A549 treated with Mapracorat at 1 μM for 4 hours (cell line): ENCODE measurements at places on chromosomes 4 and X. TPM values are rescaled to one million over a fixed set of nuclear protein-coding genes. Genes with fewer than 3 reads are reported as not detected.

Gene NPFFR2
- not detected in 5 replicates for total RNA-seq

Gene STK26
- 8.0 to 10.8 TPM (median 10.6 TPM) in 5 replicates for total RNA-seq

Gene ETDB
- not detected in 5 replicates for total RNA-seq

Gene CLCN4
- 3.0 to 4.9 TPM (median 3.4 TPM) in 5 replicates for total RNA-seq

Gene MAGIX
- total RNA-seq = 2.3 to 3.5 TPM (median 3.2 TPM) in 5 replicates

Gene TRIM2
- total RNA-seq = 0.45 to 0.90 TPM (median 0.71 TPM) in 5 replicates

Gene LIN54
- 5.7 to 7.8 TPM (median 6.6 TPM) in 5 replicates for total RNA-seq

Gene FDCSP
- total RNA-seq = not detected in 5 replicates

Gene POU3F4
- total RNA-seq = not detected in 5 replicates

Gene C4orf50
- total RNA-seq = not detected in 5 replicates

Gene XK
- total RNA-seq = 0.28 to 0.44 TPM (median 0.40 TPM) in 5 replicates

Gene FGA
- total RNA-seq = 16.0 to 20.0 TPM (median 16.2 TPM) in 5 replicates

Gene NXF2B
- total RNA-seq = not detected in 5 replicates

Gene SLC4A4
- total RNA-seq = 1.3 to 2.1 TPM (median 1.6 TPM) in 5 replicates

Gene RAB9B
- total RNA-seq = 0.04 TPM in 1 of 5 replicates, not detected in the others

Gene IL1RAPL1
- total RNA-seq = not detected in 5 replicates

Gene FAM199X
- 13.8 to 18.8 TPM (median 17.5 TPM) in 5 replicates for total RNA-seq

Gene CEP44
- total RNA-seq = 3.6 to 6.7 TPM (median 5.0 TPM) in 5 replicates

Gene SYTL5
- total RNA-seq = 0.21 to 0.34 TPM (median 0.30 TPM) in 5 replicates

Gene ENPP6
- total RNA-seq = not detected in 5 replicates

Gene FAAH2
- 0.06 to 0.30 TPM (median 0.13 TPM) in 3 of 5 replicates, not detected in the others for total RNA-seq

Gene MAOA
- total RNA-seq = 0.69 to 1.3 TPM (median 0.92 TPM) in 5 replicates

Gene CLDN2
- total RNA-seq = 5.9 to 8.7 TPM (median 7.6 TPM) in 5 replicates

Gene REPS2
- total RNA-seq = 0.72 to 1.9 TPM (median 1.3 TPM) in 5 replicates

Gene RPS6KA6
- 4.3 to 6.5 TPM (median 5.7 TPM) in 5 replicates for total RNA-seq

Gene GABRG1
- not detected in 5 replicates for total RNA-seq

Gene HADH
- total RNA-seq = 19.8 to 25.6 TPM (median 24.4 TPM) in 5 replicates

Gene FAM241A
- 0.82 to 0.88 TPM (median 0.82 TPM) in 5 replicates for total RNA-seq

Gene ALAS2
- total RNA-seq = not detected in 5 replicates

Gene NUP62CL
- 13.7 to 16.8 TPM (median 15.9 TPM) in 5 replicates for total RNA-seq

Gene BTC
- total RNA-seq = 0.91 to 1.6 TPM (median 1.2 TPM) in 5 replicates
